ENCODE measurements at places on chromosomes 7 and 10.

- no peak for DNase-seq
Observed at GRCh38 chr10:24910574-24910973, 41.8 kb downstream of the PRTFDC1 start.

DNA sequence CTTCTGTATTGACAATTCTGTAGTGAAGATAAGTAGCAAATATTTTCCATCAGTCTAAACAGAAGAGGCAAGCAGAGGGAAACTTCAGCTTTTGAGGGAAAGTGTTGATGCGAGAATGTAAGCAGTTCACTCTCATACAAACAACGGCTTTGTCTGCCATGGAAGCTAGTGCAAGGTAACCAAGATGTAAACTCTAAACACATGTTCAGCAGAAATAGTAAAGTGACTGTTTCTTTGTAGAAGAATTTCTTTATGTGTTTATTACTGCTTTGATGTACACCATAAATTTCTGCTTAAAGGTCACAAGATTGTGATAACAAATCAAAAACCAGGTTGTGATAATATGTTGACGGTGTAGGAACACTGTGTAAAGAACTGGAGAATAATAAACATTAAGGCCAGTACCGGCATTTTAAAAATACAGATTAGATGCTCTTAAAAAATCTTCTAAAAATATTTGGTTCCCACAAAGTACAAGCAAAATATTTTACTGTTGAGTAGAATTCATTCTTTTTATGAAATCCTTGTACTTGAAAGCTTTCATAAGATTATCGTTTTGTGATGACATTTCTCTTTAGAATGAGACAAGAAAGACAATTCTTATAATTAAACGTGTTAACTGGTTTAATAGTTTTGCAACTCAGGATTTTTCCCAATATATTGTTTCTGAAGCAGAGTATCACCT lies 34.2 kb downstream of the SEMA3C start:
- DNase-seq = no peak

GRCh38 chr10:22752272-22752889 lies 38.0 kb upstream of the PIP4K2A start:
- no peak for DNase-seq

GRCh38 chr10:70661623-70662361 lies 10.5 kb upstream of the ADAMTS14 start:
- no peak for DNase-seq

DNA sequence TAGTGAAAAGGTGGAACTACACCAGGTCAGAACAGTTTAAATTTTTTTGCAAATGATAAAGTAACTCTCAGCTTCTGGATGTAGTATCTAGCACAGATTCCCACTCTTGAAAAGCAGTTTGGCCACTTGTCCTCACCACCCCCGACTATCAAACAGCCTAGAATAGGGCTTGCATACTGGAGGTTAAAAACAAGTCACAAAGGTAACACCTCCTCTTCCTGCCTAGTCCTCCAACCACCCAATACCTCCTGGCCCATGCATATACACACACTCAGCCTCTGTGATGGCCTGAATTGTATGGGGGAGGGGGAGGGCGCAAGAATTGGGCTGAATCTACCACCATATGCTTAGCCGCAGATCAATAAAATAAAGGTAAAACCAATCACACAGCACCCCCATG lies 5.7 kb downstream of the SKAP2 start:
- no peak for DNase-seq

GRCh38 chr7:8254667-8255066 lies 7.3 kb downstream of the ICA1 start:
- peak; percentile 22 for DNase-seq

DNA sequence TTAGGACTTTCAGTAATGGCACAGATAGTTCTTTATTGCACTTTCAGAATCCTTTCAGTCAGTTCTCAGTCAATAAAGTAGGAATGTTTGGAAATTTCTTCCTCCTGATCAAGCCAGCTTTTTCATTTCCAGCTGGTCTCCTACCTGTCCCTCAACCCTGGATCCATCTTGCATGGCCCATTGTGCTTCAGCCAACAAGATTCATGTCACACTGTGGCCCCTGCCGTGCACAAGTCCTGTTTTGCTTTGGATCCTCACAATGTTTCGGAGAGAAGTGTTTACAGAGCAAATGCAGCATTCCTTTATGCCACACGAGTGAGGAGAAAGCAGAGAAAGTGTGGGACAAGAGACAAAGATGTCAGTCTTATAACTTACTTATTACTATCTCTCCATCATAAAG lies 1694.7 kb upstream of the LRRTM3 start:
- DNase-seq = no peak

DNA sequence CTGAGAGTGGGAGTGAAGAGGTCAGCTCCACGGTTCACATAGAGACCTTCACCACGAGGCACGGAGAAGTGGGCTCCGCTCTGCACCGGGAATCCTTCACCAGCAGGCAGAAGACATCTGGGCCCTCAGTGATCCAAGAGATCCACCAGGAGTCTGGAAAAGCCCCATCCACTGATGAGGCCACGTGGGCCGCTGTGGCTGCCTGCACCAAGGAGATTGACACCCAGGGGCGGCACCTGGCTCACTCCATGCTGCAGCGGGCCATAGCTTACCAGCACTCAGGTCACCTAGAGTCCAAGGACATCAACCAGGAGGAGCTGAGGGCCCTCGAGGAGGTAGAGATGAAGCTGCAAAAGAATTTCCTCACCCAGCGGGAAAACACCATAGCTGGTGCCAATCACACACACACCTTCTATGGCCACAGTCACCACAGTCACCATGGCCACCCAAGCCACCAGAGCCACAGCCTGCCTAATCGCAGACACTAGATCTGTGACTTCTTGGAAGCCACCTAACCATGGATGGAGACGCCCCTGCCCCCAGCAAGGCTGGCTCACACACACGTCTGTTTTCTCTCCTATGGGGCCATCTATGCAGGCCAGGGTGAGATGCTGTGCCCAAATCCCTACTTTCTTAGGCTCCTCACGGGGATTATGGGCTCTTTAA lies 694 bp downstream of the C10orf62 start:
- DNase-seq = no peak

GRCh38 chr10:101649525-101650085 lies 45.4 kb downstream of the FBXW4 start:
- peak; percentile 15 for DNase-seq

GRCh38 chr10:1217237-1217587 lies 161.0 kb downstream of the WDR37 start:
- no peak for DNase-seq

DNA sequence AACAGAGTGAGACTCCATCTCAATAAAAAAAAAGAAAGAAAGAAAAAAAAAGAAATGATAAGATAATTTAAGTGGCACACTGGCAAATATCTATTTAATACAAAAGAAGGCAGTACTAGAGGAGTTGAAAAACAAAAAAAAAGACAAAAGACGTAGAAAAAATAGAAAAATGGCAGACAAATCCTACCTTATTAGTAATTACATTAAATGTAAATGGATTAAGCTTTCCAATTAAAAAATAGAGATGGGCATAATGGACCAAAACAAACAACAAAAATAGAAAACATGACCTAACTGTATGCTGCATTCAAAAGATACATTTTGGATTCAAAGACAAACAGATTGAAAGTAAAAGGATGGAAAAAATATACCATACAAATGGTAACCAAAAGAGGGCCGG lies 5.3 kb upstream of the PARP12 start:
- no peak for DNase-seq

GRCh38 chr10:62121187-62121530 lies 147.5 kb downstream of the RTKN2 start:
- DNase-seq = no peak

DNA sequence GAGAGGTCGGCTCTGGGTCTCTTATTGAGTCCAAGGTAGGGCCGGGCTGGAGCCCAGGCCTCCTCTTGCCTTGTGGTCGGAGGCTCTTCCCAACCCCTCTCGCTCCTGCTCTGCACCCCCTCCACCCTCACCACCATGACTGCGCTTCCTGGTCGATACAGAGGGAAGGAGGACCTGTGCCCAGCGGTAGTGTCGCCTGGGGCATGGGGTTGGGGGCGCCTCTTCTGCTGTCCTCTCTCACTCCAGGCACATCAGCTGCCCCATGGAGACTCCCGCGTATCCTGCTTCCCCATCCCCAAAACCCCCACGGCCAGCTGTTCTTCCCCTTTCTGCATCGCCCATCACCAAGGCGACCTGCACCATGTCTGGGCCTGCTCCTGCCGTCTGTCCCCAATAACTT lies 44.4 kb downstream of the TMEM270 start:
- no peak for DNase-seq

DNA sequence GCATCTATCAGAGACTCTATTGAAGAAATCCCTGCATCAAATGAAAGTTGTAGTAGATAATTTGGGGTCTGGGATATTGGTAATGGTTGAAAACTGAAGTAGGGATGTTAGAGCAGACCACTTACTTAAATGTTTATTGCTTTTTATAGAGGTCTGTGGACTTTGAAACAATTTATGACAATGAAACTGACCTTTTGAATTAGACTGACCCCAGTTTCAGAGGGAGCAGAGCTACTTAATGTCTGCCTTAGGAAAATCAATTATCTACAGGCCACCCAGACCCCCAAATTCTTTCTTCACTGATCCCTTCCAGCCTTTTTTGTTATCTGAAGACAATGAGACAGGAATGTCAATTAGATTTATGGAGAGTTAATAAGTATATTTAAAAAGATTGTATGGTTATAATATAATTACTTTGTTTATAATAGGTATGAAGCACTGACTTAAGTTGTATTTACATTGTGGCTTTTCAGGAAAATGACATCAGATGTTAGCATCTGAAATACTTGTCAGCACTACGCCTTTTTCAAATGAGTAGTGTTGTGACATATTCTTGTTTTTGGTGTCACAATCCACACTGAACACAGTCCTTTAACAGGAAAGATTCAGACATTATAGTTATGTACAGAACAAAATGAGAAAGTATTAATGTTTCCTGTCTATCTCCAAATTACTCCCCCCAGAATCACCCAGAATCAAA lies 13.9 kb downstream of the MGAM2 start:
- peak; percentile 47 for DNase-seq

- DNase-seq = no peak
Observed at GRCh38 chr10:78706726-78707540, 361.8 kb upstream of the ZMIZ1 start.

DNA sequence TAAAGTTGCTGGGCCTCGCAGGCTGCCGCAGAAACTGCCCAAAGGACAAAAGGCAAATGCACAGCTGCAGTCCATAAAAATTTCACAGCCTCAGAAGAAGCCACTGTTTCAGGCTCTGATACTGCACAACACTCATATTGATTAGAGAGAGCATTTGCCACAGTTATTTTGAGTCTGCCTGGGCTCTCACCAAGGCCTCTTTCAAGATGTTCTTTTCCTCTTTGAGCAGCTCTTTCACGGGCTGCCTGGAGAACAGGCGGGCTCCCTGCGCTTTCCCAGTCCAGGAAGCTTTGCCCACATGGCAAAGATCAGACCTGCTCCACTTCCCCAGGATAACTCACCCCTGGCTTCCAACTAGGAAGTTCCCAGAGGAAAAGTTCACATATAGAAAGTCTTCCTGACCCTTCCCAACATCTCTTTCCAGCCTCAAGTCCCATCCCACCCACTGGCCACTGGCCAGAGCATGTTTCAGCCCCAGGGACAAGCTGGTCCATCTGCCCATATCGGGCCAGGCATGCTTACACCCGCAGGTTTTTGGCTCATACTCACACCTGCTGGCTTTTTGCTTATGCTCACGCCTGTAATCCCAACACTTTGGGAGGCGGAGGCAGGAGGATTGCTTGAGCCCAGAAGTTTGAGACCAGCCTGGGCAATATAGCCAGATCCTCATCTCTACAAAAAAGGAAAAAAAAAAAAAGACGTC lies 3.3 kb downstream of the SLIT1 start:
- DNase-seq = no peak

GRCh38 chr10:97723001-97723400 lies 9.5 kb downstream of the MARVELD1 start:
- DNase-seq = peak; percentile 34

DNA sequence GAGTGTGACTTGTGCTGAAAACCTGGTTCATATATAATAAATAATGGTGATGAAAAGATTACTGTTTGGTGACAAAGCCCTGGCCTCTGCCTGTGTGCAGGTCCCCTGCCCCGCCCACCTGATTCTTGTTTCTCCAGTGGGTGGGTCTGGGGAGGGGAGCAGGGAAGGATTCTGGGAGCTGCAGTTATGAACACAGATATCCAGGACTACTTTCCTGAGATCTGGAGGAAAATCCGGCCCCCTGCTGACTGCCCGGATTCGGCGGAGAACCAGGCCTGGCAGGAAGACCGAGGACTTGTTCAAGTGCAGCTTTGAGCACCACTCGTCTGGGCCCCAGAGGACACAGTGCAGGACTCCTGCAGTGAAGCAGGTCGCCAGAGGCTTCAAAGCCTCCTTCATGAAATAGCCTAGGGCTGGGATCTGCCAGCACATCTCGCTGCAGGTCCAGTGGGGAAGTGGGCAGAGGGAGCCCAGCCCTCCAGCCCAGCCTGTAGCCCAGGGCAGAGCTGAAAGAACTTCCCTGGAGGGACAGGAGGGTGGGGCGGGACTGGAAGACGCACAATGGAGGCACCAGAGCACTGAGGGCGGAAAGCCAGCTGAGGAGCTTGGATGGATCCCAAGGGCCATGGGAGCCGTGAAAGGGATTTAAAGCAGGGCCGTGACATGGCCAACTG lies 7.0 kb downstream of the ATP6V0E2 start:
- DNase-seq = no peak

- peak; percentile 32 for DNase-seq
Observed at GRCh38 chr7:11341285-11341944, 367.7 kb downstream of the PHF14 start.

GRCh38 chr10:116118847-116119246 lies 154.2 kb downstream of the GFRA1 start:
- no peak for DNase-seq

DNA sequence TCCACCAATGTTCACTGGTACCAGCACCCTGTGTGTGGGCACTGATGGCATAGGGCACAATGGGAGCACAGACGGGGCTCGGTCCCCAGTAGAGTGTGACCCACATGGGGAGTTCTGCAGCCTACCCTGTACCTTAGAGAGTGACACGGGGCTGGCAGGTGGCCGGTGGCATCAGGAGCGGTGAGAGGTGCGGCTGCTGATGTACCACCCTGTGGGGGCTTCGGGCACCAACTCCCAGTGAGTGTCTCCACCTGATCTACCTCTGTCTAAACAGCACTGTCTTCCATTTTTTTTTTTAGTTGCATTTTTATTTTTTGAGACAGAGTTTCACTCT lies 4.1 kb downstream of the JAKMIP3 start:
- no peak for DNase-seq

DNA sequence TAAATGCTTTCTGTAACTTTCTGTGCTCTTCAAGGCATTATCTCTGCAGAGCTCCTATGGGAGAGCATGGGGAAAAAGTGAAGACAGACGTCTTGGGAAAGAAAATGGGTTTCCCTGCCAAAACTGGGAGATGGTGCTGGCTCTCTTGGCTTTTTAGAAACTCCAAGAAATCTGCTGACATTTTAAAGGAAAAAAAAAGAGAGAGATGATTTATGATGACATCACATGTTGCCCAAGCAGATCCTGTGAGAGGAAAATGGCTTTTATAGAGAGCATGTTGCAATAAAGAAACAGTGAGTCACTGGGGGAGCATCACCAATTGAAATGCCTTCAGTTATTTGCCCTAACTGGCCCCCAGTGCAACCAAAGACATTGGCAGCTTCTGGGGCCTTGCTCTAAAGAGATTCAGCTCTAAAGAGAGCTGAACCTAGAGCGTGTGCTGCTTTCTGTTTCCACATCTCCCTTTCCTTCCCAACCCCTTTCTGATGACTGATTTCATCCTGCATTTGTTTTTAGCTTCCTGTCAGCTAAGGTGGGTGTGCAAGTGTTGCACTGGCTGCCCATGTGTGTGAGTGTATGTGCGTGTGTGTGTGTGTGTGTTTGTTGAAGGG lies 37.7 kb downstream of the LRMDA start:
- DNase-seq = peak; percentile 97

- DNase-seq = no peak
Observed at GRCh38 chr7:66323114-66323796, 118.1 kb downstream of the TPST1 start.

Measured in epithelial cell of esophagus (primary cell).